ENCODE measurements at places on chromosomes 2 and 18.

- DNase-seq: no peak
Observed at GRCh38 chr18:59456657-59457056, 97.6 kb upstream of the LMAN1 start.

DNA sequence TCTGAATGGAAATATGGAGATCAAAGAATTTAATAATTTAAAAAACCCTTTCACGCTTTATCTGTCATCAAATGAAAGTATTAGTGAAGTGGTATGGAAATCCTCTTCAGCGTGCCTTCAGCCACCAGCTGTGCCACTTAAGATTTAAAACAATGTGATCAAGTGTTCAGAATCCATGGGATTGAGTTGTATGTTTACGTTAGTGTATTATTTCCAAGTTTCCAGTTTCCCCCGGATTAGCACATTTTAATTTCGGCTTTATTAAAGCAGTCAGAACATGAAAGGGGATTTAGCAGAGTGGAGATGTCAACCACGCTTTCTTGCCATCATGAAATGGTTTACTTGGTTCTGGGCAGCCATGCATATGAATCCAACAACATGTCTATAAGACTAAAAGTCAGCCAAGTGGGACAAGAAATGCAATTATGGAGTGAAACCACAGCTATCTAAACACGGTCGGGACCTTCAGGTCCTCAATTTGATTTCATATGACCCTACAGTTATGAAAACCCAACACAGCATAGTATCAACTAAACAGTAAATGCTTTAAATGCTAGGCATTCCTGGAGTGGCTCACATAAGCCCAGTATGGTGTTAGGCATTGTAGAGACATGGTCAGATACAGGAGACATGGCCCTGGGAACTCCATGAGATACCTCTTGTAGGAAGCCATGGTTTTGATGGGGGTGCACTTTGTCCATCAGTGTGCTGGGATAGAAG lies 224.9 kb upstream of the EPAS1 start:
- DNase-seq: peak; percentile 45

GRCh38 chr2:170140561-170140960 lies 37.4 kb upstream of the MYO3B start:
- no peak for DNase-seq

DNA sequence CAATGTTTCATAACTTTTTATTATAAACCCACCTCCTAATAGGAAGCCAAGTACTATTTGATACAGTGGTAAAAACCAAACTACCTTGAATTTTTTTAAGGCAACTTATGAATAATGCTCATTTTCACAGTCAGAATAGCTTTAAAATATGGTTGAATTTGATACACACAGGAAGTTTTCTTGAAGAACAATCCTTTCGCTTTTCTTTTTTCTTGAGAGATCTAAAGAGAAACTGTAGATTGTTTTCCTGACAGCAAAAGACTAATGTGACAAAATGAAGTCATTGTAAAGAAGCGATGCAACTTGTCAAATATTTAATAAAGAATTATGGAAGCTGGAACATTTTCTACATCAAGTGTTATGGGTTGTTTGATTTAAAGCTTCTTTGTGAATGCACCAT lies 227.7 kb downstream of the ALPK2 start:
- DNase-seq: no peak

DNA sequence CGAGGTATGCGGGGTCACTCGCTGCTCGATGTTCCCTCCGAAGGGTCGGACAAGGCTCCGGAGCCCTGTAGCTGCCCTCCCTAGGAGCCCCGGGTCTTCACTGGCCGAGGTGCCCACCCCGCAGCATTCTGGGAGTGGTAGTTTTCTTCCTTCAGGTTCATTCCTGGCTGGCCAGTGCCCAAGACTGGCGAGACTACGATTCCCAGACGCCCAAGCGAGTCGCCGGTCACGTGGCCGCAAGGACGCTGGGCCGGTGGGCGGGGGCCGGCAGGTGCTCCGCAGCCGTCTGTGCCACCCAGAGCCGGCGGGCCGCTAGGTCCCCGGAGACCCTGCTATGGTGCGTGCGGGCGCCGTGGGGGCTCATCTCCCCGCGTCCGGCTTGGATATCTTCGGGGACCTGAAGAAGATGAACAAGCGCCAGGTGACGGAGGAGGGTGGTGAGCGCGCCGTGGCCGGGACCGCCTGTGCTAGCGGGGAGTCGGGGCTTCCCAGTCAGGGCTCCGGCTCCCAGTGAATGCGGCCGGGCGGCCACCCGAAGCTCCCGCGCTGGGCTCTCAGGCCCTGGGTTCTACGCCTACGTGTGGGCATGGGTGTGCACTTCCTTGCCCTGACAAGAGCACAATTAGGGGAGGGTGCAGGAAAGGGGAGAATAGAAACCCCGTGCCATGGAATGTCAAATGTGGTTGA lies at the start of gene SEC11C:
Gene SEC11C (plus strand): TSS at position 270 of the 687 bp plus-strand sequence. CDS start 65 bp downstream, at position 335.
- DNase-seq: peak; percentile 98

GRCh38 chr2:18560797-18561085 lies 288 bp upstream of the RDH14 start:
- DNase-seq: no peak

DNA sequence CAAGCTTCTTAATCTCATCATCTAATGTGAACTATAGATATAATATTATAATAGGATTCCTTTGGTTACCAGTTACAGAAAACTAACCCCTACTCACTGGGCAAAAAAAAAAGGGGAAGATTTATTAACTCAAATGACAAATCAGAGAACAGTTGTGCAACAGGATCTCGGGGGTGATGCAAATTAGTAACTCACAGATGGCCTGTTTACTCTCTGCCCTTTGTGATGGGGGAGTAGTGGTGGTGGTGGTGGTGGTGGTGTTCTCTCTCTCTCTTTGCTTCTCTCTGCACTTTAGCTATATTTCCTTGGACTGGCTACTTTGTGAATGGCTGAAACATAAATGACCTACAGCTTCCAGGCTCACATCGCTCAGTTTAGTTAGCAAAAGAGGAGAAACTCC lies 59.0 kb downstream of the TMEM247 start:
- DNase-seq: no peak

DNA sequence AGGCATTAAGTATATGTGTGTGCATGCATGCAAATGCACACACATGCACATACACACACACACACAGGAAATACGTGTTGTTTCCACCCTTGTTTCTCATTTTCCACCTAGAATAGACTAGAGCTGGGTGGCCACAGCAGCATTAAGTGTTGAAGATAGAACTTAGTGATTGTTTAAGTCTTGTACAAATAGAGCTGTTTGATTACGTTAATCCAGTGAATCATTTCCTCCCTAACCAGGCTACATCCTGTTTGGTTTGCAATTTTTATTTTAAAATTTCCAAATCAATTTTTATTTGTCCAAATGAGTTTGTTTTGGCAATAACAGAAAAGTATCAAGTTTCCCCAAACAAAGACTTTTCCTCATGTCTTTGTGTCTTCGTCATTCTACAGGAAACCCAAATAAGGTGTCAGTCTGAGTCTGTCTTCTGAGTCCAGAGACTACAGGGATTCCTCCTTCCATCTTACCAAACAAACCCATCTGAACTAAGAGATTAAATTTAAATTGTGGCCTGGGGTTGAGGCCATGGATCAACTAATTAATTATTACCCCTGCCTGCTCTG lies 74.6 kb upstream of the GALNT5 start:
- DNase-seq: peak; percentile 94

- DNase-seq: no peak
Observed at GRCh38 chr2:105886687-105887086, 142.0 kb downstream of the NCK2 start.

DNA sequence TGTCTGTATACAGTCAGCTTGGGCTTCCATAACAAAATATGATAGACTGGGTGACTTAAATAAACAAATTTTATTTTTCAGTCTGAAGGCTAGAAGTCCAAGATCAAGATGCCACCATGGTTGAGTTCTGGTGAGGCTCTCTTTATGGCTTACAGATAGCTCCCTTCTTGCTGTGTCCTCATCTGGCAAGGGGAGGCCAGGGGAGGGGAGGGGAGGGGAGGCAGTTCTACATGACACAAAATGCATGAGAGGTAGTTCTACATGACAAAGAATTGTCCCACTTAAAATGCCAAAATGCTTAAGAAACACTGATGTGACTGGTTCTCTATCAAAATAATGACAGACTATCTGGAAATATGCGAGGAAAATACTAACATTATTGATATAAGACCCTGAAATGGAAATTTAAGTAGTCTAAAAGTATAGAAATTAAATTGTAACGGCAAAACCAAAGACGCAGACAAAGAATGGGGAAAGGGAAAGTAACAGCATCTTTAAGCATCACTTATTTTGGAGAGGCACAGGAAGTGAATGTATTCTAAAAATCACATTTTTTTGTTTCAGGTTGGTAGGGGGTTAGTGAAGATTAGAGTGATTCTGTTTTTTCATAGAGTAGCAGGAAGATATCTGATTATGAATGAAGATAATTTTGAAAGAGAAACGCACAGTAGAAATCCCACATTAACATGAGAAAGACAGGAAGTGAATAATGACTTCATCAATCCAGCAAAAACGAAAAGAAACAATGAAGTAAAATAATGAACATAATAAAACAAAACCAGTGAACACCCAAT lies 131.4 kb downstream of the STRN start:
- no peak for DNase-seq

DNA sequence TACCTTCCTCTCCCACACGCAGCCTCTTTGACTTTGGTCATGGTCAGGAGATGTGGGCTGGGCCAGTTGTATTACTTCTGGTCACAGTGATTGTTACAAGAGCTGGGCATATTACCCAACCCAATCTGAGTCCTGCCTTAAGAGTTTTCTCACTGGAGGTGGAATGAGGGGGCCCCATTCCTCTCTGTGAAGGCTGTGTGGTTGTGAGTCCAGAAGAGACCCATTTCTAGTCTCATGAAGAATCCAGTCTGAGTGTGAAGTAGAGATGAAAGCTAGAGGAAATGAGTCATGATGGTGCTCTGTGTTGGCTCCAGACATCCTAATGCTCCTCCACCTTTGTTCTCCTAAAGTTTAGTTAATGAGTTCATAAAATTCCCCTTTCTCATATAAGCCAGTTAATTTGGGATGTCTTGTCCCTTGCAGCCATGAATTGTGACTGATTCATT lies 50.8 kb upstream of the RASGRP3 start:
- DNase-seq: peak; percentile 63

- DNase-seq: no peak
Observed at GRCh38 chr2:120448961-120449810, 103.2 kb downstream of the INHBB start.

GRCh38 chr2:73072129-73072395 lies 550 bp upstream of the SFXN5 start:
- peak; percentile 7 for DNase-seq

GRCh38 chr18:29749704-29750103 lies 1292.8 kb downstream of the DSC3 start:
- peak; percentile 18 for DNase-seq

DNA sequence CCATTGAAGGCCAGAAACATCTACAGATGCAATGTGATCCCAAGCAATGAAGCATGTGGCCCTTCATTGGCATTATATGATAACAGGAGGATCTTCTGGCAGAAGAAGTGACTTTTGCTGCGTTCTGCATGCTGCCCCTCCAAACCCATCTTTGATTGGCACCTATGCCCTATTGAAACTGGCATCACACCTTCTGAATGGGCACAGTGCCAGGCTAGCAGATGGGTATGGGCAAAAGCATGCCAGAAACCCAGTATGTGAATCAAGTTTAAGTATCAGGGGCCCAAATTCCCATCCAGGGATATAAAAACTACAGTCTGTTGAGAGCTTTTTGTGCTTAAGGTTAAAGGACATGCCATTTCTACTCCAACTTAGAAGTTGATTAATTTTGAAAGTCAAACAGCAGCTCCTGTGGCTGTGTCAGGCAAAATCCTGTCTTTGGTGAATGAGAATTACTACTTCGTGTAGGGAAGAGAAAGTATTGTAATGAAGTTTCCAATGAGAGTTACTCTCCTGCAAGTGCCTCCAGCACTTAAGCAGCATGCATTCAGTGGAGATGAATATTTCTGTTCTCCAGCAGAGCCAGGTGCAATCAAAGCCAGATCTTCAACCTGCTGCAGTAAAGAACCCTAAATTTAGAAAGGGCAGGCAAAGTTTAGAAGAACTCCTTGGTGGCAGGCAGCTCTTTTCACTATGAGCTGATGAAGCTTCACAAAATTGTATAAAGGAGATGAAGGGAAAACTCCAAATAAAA lies 8.6 kb downstream of the VRK2 start:
- no peak for DNase-seq

DNA sequence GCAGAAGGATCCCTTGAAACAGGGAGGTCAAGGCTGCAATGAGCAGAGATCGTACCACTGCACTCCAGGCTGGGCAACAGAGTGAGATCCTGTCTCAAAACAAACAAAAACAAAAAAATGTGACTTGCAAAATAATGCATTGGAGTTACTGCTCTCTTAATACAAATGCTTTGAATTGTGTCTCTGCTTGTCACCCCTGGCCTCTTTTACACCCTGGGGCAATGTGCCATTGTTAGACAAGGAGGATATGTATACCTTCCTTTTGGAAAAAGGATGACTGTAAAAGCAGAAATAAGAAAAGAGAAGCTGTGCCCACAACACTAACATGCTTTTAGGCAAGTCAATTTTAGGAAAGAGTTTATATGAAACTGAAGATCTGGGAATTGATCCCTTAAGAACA lies 20.8 kb upstream of the C2orf74 start:
- DNase-seq: no peak

DNA sequence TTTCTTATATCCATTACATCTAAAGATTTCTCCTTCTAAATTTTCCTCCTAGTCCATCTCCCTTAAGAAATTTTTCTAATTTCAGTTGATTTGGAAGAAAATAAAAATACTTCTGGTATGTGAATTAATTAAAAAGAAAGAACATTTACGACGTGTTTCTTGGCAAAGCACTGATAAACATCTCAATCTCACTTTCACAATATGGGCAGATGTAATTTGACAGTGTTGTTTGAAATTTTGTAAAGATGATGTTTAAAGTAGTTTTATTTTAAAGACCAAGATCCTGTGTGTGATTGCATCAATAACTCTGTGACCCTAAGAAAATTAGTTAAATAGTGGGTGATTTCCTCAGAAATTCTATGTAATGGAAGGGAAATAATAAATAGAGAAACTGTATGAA lies 510.0 kb downstream of the PARD3B start:
- no peak for DNase-seq

GRCh38 chr2:119222213-119222612 lies 1.4 kb upstream of the STEAP3 start:
- no peak for DNase-seq
